Activated B cell treated with CpG ODN at 0.5 μM for 24 hours (primary cell): ENCODE measurements at places on chromosomes 4 and X.

DNA sequence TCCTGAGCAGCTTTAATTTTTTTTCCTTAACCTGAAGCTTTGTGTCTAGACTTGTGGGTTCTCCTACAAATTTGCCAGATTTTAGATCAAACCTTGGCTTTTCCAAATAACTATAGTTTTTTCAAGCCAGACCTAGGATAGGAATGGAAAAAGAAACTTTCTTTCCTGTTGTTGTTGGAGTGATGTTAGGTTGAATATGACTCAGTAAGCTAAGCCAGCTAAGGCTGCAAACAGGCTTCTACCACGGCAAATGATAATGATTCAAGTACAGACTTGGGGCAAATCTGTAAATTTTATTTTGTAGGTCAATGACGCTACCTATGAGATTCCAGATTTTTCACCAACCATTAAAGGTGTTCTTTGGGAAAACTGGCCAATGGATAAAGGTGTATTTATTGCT lies 45.6 kb downstream of the WDR19 start:
- no peak for DNase-seq

- no peak for DNase-seq
Observed at GRCh38 chrX:65925592-65925991, 114.3 kb downstream of the VSIG4 start.

- DNase-seq, result no peak
Observed at GRCh38 chr4:74328501-74328900, 20.2 kb downstream of the EPGN start.

GRCh38 chr4:65021149-65021548 lies 611.9 kb upstream of the TECRL start:
- DNase-seq, result no peak

- no peak for DNase-seq
Observed at GRCh38 chrX:30948626-30949025, 59.6 kb upstream of the TAB3 start.

- no peak for DNase-seq
Observed at GRCh38 chr4:53671757-53672156, 80.5 kb upstream of the LNX1 start.
